T-cell (primary cell): ENCODE measurements at places on chromosomes 6 and 20.

DNA sequence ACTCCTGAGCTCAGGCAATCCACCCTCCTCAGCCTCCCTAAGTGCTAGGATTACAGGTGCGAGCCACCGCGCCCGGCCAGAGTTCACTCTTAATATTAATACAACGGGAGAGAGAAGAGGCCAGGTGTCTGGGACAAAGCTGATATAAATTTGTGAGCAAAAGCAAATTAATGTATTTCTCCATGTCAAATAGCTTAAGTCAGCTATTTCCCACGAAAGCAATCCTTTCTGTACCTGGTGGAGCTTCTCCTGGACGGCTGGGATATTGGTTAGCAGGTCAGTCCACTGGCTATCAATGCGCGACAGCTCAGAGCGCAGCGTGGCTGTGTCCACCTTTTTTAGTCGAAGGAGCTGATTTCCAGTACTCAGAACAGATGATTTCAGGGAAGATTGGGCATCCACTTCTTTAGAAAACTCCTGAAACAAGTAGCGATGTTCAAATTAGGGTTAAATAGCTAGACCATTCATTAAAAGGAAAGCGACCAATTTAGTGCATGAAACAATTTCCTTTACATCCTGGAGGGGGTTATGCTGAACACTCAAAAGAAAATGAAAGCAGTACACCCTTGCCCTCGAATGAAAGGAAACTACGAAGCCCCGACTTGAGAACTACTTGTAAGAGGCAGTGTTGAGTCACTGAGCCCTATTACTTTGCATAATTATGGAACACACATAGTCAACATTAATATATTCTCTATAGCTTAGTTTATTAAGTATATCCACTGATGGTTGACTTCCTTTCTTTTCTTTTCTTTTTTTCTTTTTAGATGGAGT is 403.4 kb downstream of the SYNE1 start:
- DNase-seq = peak; percentile 1

- no peak for DNase-seq
Measured at GRCh38 chr6:163892824-163893561, 478.5 kb downstream of the QKI start.

- no peak for DNase-seq
Measured at GRCh38 chr6:96975852-96976251, 51.3 kb downstream of the KLHL32 start.

DNA sequence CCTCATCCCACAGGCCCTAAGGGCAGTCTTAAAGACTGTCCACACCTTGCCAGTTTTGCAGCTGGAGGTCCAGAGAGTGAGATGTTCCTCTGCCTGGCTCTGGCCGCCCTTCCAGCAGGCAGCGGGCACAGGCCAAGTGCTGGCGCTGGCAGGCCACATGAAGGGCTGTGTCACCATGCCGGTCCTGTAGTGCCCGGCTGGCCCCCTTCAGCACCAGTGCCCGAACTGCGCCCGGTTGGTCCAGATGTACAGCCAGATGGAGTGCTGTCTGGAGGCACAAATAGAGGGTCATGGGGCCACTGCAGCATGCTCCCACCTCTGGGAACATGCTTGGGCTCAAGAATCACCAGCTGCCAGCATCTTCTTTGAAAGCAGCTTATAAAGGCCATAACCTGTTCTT is 3.8 kb downstream of the NFKBIE start:
- DNase-seq = no peak

GRCh38 chr6:46756469-46757213 is 9.9 kb downstream of the ANKRD66 start:
- DNase-seq = no peak

GRCh38 chr6:41728073-41728936 is 7.1 kb downstream of the TFEB start:
- DNase-seq = no peak

DNA sequence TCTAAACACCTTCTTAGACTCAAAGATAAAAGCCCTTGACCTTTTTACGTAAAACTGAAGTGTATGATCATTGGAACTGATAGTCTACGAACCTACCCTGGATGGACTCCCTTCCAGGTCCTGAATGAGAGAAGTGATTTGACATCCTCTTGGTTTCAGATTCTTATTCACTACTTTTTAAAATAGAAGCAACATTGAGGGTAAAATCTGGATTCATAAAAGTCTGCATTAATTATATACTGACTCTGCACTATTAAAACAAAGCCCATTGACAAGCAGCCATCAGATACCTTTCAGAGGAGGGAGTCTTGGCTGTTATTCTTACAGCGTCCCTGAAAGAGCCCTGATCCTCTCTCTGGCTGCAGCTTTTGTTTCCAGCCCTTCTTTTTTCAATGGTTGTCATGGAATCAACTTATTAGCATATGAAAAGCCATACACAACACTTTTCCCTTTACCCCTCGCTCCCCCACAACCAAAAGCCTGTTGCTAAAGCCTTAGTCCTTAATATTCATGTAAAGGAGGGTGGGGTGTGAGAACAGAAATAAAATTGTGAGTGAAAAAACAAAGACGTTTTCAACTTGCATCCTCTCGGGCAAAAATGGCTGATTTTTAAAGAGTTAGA is 270.0 kb upstream of the MARCKS start:
- no peak for DNase-seq

DNA sequence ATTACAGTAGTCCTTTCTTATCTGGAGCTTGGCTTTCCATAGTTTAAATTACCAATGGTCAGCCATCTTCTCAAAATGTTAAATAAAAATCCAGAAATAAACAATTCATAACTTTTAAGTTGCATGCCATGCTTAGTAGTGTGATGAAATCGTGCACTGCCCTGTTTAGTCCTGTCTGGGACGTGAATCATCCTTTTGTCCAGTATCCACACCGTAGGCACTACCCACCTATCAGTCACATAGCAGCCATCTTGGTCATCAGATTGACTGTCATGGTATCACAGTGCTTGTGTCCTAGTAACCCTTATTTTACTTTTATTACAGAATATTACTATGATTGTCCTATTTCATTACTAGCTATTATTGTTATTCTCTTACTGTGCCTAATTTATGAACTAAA is 924.1 kb downstream of the EYS start:
- no peak for DNase-seq

GRCh38 chr6:112031960-112032359 is 21.9 kb upstream of the CCN6 start:
- no peak for DNase-seq

DNA sequence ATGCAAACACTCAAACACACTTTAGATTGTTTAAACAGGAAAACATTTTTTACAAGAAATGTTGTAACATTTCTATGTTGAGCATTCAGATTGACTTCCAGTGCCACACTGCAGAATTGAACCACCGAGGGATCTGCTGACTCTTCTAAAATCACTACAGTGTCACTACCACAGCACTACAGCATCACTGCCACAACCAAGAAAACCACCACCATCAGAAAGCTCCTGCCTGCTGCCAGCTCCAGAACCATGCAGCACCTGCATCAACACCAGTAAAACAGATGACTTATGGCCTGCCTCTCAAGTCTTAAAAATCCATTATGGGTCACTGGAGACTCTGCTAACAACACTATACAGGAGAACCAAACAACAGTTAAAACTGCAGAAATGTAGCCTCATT is 25.4 kb upstream of the BTN3A2 start:
- no peak for DNase-seq

- DNase-seq = no peak
Measured at GRCh38 chr6:3286641-3287171, 28.0 kb downstream of the PSMG4 start.

- DNase-seq = no peak
Measured at GRCh38 chr20:24134930-24135329, 146.4 kb upstream of the GGTLC1 start.

DNA sequence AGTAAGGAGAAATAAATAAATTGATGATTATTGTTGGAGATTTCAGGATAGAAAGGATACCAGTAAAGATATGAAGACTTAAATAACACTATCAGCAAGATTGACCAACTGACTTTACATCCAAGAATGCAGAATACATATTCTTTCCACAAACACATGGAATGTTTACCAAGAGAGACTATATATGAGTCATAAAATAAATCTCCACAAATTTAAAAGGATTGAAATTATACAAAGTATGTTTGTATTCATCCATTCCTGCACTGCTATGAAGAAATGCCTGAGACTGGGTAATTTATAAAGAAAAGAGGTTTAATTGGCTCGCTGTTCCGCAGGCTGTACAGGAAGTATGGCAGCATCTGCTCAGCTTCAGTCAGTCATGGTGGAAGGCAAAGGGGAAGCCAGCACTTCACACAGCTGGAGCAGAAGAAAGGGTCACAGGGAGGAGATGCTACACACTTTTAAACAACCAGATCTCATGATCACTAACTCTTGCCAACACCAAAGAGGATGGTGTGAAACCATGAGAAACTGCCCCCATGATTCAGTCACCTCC is 56.7 kb upstream of the TNFRSF21 start:
- no peak for DNase-seq

- DNase-seq = no peak
Measured at GRCh38 chr6:71287926-71288227, 734 bp upstream of the OGFRL1 start.

DNA sequence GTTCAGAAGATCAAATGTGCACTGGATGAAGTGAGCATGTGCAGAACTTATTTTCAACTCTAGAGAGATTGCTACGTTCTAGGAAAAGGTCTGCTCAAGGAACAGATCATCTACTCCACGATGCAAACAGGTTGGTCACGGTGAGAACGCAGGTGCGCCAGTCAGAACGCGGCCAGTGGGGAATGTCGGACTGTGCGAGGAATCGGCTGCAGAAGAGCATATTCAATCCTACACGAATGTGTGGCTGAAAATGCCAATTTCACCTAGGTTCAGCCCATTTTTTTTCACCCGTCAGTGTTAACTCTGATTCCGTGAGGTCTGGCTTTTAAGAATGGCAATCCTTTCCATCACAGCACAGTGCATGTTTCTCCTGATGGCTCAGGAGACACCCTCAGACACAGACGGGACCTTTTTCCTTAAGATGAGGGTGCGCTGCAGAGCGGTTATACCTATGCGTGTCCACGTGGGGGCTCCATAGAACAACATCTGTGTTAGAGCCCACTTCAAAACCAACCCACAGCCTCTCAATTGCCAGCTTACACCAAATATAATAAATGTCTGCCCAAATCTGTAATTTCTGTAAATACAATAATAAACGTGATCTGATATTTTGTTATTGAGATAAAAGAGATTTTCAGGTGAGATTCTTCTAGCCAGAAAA is 250.4 kb downstream of the FOXA2 start:
- DNase-seq = peak; percentile 2

GRCh38 chr6:1297746-1298145 is 14.2 kb upstream of the FOXQ1 start:
- no peak for DNase-seq

DNA sequence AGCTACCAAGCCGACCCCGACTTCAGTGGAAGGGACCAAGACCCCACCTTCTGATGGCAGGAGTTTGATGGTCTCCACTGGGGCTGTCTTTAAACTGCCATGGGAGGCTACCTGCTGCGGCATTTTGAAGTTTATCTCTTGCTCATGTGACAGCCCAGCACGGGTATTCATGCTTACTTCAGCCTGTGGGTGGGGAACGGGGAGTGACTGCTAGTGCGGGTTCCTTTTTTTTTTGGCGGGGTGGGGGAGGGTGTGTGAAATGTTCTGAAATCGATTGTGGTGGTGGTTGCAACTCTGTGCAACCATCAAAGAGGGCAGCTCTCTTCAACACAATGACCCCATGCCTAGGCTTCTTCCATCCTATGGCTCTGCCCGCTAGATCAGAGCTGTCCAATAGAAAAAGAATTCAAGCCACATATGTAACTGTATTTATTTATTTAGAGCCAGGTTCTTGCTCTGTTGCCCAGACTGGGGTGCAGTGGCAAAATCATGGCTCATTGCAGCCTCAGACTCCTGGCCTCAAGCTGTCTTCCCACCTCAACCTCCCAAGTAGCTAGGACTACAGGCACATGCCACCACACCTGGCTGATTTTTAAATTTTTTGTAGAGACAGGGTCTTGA is 53.7 kb downstream of the PPP1R16B start:
- DNase-seq = no peak

- no peak for DNase-seq
Measured at GRCh38 chr6:15872241-15873103, 209.6 kb upstream of the DTNBP1 start.
